Neural crest cell (in vitro differentiated cells): ENCODE measurements at places on chromosomes 6 and 20.

DNA sequence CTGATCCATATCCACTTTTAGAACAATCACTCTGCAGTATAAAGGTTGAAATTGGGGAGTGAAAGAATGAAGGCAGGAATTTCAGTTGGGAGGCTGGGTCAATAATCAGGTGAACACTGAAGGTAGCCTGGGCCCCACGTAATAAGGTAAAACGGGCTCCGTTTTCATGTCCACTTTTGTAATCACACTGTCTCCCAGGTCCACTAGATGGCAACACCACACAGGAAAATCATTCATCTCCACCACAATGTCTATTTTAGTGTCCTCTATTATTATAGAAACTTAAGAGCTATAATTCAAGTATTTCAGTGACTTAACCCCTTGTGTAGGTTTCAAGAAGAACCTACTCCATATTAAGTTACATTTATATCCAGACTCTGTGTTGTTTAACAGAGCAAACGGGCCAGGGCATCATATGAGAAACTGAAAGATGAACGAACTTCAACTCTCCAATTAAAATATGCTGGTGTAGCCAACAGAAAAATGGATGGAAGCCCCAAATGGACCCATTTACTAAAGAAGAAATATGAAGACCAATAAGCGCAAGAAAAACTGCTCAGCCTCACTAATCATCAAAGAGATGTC is 45.9 kb upstream of the MC3R start:
- DNase-seq, result no peak

DNA sequence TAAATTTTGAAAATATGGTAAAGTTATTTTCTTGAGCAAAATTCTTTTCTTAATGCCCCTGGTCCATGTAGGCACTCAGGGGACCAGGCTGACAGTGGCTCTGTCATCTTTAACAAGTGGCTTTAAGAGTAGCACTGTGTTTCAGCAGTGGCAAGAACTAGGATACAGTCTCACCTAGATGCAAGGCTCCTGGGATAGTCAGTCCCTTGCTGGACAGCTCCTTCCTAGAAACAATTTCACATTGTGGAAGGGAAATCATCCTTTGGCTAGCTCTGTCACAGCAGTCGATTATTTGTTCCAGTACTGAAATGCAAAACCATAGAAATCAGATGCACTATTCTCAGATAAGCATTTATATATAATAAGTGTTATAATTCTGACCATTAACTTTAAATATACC is 175.4 kb upstream of the KCNQ5 start:
- no peak for DNase-seq

DNA sequence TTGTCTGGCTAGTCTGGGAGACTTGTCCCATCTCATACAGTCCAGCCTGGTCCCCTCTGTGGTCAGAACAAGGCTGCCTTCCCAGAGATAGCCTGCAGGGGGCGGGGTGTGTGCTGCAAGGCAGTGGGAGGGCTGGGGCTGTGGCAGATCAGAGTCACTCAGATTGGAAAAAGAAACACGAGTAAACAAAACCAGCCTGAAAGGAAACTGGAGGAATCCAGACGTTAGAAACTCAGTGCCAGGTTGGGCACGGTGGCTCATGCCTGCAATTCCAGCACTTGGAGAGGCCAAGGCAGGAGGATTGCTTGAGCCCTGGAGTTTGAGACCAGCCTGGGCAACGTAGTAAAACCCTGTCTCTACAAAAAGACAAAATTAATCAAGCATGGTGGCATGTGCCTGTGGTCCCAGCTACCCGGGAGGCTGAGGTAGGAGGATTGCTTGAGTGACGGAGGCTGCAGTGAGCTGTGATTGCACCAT is 20.2 kb downstream of the LEMD2 start:
- peak; percentile 92 for DNase-seq

GRCh38 chr6:45480752-45481415 is 103.2 kb upstream of the SUPT3H start:
- no peak for DNase-seq

GRCh38 chr6:118843685-118844390 is 50.1 kb upstream of the ASF1A start:
- no peak for DNase-seq

DNA sequence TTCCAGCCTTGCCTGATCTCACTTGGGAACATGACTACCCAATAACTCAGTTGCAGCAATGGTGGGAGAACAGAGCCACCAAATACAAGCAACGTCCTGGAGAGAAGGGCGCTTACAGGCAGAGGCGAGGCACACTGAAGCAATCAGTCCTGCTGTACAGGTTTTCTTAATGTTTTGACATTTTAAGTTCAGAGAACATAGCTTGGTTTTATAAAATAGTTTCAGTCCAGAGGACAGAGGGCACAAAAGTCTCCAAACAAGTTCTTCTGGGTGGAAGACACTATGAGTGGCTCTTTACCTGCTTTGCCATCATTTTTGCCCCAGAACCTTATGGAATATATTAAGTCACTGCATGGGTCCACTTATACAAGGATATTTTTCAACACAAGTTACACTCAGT is 103.4 kb upstream of the KCNG1 start:
- no peak for DNase-seq
